ENCODE measurements at places on chromosomes 1 and 21.
A peak's percentile ranks its signal among the peaks of the same experiment; 100 is the strongest.

- DNase-seq = no peak
Observed at GRCh38 chr1:150804671-150805070, 3.4 kb downstream of the CTSK start.

DNA sequence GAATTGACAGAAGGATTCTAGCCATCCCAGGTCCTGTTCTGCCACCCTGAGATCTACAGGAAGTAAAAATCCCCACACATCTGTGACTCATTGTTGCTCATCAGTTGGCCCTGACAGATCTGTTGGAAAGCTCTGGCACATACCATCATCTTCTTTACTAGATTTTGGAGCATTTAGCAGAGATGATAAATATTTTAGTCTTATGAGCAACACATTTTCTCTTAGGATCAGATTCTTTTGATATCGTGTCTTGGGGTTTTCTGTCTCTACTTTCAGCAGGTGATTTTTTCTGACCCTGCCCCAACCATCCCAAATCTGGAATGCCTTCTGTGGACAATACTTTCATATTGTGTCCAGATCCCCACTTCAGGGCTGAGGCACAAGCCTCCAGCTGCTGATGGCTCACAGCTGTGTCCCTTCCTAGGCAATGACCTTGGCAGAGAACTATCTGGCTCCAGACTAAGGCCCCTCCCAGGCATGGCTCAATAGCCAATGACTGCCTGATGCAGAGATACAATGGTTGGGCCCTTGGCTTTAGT lies 102.8 kb downstream of the GDAP2 start:
- DNase-seq = no peak

DNA sequence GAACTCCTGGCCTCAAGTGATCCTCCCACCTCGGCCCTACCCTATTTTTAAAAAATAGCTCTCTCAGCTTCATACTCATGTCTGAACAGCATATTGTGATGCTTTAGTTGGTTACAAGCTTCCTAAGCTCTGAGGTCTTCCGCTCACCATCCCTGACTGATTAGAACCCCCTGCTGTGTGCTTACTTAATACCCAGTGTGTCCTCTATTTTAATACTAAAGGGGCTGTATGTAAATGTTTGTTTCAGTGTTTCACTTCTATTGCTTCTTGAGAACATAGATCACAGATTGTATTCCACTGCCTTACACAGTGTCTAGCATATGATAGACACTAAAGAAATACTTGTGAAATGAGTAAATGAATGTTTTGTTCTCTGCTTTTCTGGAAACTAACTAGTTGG lies 29.8 kb downstream of the ZYG11B start:
- no peak for DNase-seq

DNA sequence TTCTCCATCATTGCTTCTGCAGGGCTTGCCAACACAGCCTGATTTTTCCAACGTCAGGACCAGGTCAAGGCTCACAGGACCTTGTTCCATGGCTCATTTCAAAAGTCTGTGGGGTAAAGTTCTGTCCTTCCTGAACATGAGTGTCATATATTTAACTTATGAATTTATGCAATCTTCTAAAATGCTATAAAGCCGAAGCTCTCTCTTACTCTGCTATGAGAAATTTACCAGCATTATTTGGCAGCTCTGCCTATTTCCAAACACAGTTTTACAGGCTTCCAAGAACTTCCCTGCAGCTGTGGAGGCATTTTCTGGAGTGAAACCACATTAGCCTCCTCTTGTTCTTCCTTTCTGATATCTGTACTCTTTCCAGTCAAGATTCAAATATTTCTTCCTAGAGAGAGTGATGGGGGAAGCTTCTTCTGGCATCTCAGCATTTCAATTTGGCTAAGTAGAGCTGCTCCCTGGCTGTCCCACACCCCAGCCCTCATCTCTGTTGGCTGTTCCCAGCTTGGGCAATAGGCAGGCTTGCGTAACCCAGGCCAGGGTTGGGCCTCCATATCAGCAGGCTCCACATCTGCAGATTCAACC lies 15.6 kb upstream of the HMGCS2 start:
- DNase-seq = no peak

DNA sequence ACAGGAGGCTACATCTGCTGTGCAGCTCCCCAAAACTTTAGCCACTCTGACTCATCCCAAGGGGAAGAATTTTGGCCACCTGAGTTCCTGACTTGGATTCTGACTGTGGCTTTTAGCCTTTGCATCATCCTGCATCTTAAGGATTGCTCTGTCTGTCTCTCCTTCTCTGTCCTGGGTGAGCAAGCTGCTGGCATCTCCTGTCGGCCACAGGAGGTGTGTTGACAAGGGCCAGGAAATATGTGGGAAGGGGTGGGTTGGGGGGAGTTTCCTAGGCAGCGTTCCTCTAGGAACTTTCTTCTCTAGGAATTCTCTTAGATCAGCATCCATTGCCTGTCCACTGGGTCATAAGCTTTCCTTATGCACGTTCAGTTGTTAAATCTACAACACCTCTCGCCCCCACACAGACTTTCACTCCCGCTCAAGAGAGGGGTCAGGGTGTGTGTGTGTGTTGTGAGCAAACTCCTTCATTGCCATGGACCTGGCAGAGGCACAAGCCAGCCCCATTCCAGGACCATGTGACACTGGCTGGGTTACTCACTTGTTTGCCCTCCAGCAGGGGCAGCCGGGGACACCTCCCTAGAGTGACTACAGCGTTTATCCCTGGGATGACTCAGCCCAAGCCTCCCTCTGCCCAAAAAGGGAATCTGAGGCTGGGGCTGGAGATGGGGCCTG lies 145.0 kb upstream of the DUSP10 start:
- no peak for DNase-seq

DNA sequence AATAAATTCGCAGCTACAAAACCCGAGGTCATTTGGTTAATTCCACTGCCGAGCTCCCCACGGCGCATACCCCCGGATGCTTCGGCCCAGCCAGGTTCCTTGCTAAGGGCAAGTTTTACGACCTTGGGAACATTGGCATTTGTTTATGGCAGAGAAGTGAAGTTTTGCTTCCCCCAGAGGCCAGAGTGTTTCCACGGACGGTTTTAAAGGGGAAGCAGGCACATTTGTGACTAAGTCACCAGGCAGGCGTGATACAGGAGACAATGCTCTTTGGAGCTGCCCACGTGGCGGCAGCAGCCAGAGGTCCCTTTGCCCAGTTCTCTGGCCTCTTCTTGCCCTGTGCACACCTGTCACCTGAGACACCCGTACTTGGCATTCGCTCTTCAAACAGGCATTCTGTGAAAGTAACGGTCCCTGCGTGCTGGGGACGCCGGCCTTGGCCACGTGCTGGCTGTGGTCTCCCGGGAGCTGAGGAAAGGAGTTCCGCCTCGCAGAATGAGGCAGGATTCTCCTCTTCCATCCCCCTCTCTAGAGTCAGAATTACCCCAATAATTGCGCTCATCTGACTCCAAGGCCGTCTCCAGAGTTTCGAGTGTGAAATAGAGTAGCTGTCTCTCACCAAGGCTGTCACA lies 138.3 kb downstream of the PRDM16 start:
- no peak for DNase-seq

- peak; percentile 92 for DNase-seq
Observed at GRCh38 chr1:201456499-201457309, 12.3 kb downstream of the PHLDA3 start.

DNA sequence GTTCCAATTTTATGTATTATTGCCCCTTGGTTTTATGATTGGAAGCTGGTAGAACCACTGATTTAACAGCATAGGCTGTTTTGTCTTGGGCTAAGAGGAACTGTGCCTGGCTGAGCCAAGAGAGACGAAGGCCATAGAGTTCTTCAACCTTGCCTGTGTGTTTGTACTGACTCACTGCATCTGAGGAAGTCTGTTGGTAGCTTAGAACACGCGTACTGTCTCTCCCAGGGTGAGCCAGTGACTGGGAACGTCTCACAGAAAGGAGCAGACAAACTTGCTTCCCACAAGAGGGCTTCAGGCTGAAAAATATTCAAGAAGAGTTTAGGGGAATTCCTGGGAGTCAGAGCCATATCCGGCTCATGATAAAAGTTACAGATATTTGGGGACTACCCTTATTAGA lies 14.9 kb downstream of the TMEM51 start:
- no peak for DNase-seq

- DNase-seq = no peak
Observed at GRCh38 chr1:72830606-72831390, 548.5 kb upstream of the NEGR1 start.

DNA sequence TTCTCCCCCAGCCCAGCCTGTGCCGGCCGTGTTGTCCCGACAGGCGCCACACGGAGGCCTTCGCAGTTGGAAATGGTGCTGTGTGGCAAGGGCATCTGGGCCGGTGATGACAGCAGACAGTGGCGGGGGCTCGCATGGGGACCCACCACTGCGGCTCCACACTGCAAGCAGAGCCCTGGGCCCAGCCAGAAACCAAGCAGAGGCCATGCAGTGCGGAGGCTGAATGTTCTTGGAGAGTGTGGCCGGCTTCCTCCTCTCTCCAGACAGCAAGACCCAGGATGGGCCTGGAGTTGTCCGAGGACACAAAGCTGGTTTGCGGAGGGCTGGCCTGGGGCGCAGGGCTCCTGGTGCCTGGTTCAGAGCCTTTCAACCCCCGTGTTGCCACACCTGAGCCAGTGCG lies 104.6 kb downstream of the SIK1 start:
- DNase-seq = no peak

GRCh38 chr1:59699227-59699847 lies 115.4 kb upstream of the HOOK1 start:
- peak; percentile 10 for DNase-seq

- no peak for DNase-seq
Observed at GRCh38 chr1:230204842-230205241, 137.8 kb downstream of the GALNT2 start.

DNA sequence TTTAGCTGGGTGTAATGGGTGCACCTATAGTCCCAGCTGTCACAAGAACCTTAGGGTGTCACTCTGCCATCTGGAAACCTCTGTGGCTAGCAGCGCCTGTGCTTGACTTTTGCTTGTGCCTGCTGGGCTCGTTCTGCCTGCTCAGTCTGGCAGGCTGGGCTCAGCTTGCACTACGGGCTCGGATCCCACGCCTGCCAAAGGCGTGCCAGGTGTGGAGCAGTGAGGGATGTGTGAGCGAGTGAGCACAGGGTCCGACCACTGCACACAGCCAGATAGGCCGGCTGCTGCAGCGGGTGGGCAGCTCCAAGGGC lies 2.8 kb upstream of the LSM10 start:
- DNase-seq = no peak

GRCh38 chr1:239363930-239364329 lies 22.4 kb upstream of the CHRM3 start:
- DNase-seq = peak; percentile 43

- no peak for DNase-seq
Observed at GRCh38 chr1:106978477-106979322, 77.8 kb upstream of the PRMT6 start.

DNA sequence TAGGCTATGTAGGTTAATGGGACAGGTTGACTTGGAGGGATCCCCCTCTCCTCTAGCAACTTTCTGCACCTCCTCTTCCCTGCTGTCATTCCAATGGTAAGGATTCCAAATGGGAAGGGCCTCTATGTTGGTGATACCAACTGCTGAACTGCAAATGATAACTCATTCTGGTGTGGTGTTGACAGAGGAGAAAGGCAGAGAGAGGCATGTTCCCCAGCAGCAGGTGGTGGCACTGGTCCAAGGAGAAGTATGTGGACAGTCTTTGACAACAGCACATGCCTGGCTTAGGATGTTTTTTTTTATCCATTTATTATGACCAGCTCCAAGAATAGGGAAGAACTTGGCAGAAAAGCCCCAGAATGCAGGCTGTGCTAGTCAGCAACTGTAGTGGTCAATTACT lies 19.6 kb upstream of the SPAG17 start:
- no peak for DNase-seq

GRCh38 chr21:41780337-41781049 lies 13.6 kb upstream of the RIPK4 start:
- DNase-seq = no peak

DNA sequence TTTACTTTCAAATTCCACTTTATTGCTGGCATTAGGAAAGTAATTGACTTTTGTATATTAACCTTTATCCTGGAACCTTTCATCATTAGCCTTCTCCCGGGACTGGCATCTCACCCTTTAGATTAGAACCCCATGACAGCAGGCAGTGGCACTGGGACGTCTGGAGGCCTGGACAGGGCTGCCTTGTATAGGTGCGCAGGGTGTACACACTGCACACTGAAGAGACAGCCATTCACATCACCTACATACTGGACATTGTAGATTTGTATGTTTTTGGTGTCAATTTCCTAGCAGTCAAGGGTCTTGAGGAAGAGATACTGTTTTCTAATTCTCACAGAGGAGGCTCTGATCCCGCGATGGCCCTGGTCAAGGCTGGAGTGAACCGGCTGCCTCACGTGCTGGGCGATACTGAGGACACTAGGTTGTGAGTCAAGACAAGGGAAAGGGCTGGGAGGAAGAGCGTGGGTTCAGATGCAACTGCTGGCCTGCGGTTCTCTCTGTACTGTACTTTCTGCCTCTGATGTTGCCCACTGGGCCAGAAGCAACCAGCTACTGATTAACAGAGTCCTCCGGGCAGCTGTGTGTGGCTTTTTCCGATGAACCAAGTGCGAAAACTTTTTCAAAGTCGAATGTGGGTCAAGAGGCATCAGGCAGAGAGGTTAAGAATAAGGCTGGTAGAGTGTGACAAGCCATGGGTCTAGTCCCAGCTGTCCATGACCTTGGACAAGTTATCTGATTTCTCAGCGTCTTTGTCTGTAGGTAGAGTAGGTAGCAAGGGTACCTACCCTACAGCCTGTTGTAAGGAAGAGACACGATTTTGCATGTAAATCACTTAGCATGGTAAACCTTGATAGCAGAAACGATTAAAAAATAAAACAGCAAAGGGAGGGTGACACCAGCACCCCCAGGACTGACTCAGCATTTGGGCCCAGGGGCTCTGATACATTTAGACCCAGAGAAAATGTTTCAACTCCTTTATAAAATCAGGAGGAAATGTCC lies 38.2 kb upstream of the SLC25A33 start:
- no peak for DNase-seq

Data from SIG-M5 (cell line).